Fibroblast of mammary gland (primary cell): ENCODE measurements at places on chromosomes 7 and 10.
A peak's percentile ranks its signal among the peaks of the same experiment; 100 is the strongest.

DNA sequence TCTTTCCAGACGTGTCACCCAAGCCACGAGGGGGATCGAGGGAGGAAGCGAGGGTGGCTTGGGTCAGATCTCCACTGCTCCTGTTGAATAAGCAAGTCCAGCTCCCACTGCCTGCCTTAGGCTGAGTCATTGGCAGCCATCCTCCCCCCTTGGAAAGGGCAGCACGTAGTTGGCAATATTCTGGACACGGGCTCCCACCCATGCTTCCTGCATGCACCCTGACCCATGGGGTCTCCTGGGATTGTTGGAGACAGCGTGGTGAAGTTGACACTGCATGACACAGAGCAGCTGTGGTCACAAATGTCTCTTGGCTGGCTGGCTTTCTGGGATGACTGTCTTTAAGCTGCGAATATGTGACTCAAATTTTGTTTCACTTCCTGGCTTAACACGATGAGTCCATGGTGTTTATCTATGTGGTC lies 11.2 kb downstream of the BTBD16 start:
- peak; percentile 25 for DNase-seq

- peak; percentile 53 for DNase-seq
Measured at GRCh38 chr7:117274951-117275350, 47.9 kb downstream of the WNT2 start.

DNA sequence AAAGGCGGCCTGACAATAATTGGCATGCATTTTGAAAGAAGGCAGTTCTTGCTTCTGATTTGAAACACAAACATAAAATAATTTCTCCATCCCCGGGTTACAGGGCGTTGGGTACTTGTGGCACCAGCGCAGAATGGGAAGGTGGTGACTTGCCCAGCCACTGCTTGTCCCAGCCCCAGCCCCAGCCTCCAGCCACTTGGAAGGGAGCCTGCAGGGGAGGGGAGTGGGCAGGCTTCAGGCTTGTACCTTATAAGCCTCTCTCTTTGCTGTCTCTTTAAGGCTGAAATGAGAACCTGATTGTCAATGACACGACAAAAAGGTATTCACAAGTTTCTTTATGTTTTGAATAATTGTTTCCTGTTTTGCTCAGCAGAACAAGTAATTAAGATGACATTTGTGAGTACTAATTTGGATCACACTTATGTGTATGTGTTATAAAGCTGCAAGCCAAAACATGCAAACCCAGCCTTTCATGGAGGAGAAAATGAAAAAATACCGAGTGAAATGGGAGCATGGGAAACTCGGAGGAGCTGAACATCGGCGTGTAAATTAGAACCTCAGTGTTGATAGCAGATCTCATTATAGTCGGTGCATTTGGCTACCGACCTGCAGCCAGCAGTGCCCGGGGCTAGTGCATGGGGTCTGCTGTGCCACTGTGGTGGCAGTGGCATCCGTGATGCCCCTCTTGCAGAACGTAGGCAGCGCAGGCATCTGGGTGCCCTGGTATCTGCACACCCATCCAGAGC lies 129.9 kb downstream of the EBF3 start:
- no peak for DNase-seq

- no peak for DNase-seq
Measured at GRCh38 chr7:88315522-88315921, 8.8 kb upstream of the STEAP4 start.

DNA sequence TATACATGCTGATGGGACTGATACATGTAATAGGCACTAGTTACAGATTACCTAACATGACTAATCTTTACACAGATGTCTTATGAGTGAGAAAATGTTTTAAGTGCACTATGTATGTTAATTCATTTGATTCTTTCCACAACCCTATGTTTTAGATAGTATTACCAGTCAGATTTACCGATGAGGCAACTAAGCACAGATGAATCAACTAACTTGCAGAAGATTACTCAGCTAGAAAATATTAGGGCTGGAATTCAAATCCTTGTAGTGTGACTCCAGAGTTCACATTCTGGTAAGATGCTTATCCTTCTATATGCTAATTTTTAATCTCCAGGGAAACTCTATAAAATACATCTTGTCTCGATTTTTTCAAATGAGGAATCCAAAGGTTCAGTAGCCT lies 964.9 kb downstream of the REEP3 start:
- DNase-seq, result peak; percentile 61

DNA sequence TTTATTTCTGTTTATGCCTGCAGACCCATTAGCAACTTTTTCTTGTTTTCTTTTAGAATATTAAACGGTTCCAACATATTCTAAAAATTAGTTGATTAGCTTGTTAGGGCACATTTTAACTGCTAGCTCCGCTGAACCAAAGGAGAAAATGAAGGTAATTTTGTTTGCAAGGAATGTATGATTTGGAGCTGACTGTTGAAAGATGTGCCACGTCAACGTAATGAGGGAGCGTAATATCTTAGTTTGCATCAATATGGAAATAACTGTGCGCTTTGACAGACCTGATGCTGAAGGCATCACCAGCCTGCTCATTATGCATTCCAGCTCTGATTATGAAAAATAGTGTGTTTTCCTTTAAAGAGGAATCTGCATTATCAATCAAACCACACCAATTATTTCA lies 102.0 kb upstream of the CTBP2 start:
- no peak for DNase-seq

DNA sequence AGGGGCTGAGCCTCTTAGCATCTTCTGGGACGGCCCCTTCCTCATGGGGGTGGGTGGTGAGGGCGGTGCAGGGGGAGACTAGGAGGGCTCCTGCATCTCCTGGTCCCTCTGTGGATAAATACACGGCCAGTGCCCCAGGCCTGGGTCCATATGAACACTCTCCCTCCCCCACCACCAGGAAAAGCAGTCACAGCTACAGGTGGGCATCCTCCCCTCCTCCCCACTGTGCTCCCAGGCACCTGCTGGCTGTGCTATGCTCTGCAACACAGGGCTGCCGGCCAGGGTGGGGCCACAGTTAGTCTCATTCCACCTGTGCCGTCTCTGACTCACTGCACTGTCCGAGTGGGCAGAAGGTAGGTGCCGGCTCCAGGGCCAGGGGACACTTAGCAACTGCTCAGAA lies 87.3 kb upstream of the INSIG1 start:
- no peak for DNase-seq

DNA sequence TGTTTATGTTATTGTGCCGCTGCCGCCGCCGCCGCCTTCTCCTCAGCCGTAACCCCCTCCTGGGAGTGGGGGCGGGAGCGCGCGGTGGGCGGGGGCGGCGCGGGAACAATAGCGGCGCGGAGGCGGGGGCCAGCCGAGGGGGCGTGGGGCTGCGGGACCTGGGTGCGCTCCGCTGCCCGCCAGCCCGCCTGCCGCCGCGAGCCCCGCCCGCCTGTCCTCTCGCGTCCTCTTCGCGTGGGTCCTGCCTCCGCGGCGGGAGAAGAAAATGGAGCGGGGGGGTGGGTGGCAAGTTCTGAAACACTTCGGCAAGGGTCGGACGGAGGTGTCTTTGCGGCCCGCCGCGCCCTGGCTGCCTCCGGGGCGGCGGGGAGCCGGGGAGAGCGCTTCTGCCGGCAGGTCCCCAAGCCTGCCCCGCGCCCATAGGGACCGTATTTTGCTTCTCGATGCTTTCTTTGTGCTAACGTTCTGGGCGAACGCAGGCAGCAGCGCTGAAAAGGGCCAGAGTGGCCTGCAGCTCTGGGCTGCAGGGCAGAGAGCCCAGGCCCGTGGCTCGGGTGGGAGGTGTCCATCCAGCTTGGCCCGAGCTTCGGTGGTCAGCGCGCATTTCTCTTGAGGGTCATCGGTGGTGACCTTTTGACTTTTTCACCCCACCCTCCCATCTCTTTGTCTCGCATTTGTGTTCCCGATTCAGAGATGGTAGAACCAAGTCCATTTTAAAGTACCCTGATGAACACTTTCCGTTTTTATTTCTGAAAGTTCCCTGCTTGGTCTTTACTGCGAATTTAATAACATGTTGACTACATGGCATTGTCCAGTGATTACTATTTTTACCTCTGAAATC lies 613 bp downstream of the MAPK8 start:
- peak; percentile 14 for DNase-seq

GRCh38 chr10:110610308-110610774 lies 33.8 kb upstream of the RBM20 start:
- DNase-seq, result peak; percentile 49

GRCh38 chr10:37563715-37564108 lies 293.7 kb downstream of the ZNF248 start:
- DNase-seq, result no peak

- no peak for DNase-seq
Measured at GRCh38 chr10:52208365-52208764, 105.7 kb upstream of the DKK1 start.

GRCh38 chr7:57867884-57868701 lies 418.1 kb downstream of the ZNF716 start:
- no peak for DNase-seq

DNA sequence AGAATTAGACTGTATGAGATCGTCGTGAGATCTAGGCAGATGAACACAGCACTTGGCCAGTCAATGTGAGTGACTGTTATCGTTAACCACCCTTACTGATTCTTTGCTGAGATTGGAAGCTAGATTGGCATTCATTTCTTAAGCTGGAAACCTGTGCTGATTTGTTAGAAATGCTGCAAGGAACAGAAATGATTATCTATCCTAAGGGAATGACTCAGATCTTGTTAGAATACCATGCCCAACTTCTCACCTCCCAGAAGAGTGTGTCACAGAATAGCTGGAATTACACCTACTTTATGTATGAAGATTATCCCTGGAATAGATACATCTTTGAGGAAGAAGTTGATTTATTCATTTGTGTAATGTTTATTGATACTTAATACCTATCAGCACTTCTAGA lies 275.2 kb downstream of the AUTS2 start:
- DNase-seq, result peak; percentile 28

- no peak for DNase-seq
Measured at GRCh38 chr7:110600956-110601355, 490.0 kb upstream of the LRRN3 start.

GRCh38 chr7:6310271-6310993 lies 38.0 kb upstream of the CYTH3 start:
- no peak for DNase-seq

- DNase-seq, result peak; percentile 21
Measured at GRCh38 chr10:132788180-132788830, 2.4 kb upstream of the NKX6-2 start.

DNA sequence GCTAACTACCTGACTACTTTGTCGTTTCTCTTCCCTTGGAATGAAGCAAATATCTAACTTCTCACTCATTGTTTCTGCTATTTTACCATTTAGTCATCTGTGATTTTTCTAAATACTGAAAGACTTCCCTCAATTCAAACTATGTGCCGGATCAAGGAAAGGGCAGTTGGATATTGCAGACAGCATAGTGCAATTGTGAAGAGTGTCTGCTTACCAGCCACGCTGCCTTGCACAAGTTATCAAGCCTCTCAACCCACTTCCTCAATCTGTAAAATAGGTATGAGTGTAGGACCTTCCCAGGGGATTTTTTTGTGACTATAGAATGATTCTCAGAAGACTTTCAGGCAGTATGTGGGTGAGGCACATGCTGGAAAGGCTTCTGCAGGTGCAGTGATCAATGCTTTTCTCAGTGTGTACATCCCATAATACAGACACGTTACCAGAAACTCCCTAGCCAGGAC lies 54.3 kb downstream of the EGFR start:
- DNase-seq, result peak; percentile 46

DNA sequence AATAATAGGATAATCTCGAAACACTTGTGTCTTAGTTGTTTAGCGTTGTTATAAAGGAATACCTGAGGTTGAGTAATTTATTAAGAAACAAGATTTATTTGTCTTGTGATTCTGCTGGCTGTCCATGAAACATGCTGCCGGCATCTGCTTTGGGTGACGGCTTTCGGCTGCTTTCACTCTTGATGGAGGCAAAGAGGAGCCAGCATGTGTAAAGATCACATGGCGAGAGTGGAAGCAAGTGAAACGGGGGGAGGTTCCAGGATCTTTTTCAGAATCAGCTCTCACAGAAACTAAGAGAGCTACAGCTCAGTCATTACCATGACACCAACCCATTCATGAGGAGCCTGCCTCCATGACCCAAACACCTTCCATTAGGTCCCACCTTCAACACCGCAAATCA lies 402.8 kb downstream of the CDC14C start:
- DNase-seq, result no peak

DNA sequence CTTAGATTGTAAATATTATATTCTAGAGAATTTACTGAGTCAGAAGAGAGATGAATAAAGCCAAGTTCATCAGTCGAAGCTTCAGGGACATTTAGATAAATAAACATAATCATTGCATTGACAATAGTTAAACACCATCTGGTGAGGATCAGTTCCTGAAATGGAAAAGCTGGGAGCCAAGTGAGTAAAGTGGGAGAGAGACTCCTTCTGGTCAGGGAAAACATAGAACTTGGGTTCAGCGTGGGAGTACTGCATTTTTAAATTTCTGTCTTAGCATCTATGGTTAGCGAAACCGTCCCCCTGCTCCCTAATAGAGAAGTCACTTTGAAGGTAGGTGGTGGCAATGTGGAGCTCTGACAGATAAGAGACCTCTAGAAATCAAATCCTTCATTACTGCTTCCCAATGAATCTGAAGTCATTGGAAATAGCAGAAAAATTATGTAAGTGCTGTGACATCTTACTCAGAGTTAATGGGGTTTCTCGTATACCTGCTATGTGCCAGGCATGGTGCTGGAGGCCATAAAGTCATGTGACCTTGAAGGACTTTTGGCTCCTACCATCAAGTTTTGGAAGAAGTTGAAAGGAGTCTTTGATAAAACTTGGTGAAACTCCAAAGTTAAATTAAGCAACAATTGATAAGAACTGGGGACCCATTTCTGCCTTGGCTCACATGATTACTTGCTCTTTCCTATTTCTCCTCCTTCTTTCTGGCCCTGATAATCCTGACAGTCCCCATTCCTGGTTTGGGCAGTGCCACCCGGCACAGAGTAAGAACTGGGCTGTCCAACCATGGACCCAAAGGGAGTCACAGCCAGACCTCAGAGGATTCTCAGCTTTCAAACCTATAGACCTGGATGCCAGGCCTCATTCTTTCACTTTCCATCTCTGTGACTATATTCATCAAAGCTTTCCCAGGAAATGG lies 211.2 kb downstream of the C7orf25 start:
- DNase-seq, result peak; percentile 45

DNA sequence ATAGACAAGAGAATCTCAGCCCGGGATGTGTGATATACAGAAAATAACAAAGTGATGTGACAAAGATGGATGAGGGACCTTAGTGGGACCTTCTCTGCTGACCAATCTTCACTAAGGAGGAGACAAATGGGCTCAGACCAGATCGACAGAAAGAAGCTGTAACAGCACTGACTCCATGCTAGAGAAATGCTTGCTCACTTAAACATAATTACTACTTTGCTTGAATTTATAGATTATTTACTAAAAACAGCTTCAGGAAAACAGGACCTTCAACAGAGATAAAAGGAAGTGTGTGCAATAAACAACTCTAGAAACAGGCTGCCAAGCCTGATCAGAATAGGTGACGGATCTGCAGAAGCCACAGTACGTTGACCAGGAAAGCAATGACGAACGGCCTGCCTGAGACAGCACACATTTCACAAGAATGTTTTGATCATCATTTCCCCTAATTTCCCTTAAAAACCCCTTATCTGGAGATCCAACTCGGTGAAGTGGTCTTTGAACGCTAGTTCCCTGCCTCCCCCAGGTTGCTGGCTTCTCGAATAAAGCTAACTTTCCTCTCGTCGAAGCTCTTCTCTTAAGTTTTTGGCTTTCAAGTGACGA lies 98.4 kb upstream of the STEAP1B start:
- DNase-seq, result no peak

- DNase-seq, result peak; percentile 84
Measured at GRCh38 chr7:101950450-101951119, 133.2 kb downstream of the CUX1 start.
